ENCODE measurements at places on chromosomes 12 and 14. TPM values are rescaled to one million over a fixed set of nuclear protein-coding genes. Genes with fewer than 3 reads are reported as not detected.
A peak's percentile ranks its signal among the peaks of the same experiment; 100 is the strongest.

The E2F7 gene
- 0.16 TPM for polyA plus RNA-seq

The PLEKHD1 gene
- 0.09 TPM for polyA plus RNA-seq

The SLC6A12 gene
- polyA plus RNA-seq, result not detected

The KRT78 gene
- not detected for polyA plus RNA-seq

The KIF26A gene
- not detected for polyA plus RNA-seq

The NANOG gene
- not detected for polyA plus RNA-seq

The CCDC92 gene
- 24.6 TPM for polyA plus RNA-seq

The GPR84 gene
- not detected for polyA plus RNA-seq

The KRT80 gene
- polyA plus RNA-seq, result not detected

The SIX1 gene
- not detected for polyA plus RNA-seq

DNA sequence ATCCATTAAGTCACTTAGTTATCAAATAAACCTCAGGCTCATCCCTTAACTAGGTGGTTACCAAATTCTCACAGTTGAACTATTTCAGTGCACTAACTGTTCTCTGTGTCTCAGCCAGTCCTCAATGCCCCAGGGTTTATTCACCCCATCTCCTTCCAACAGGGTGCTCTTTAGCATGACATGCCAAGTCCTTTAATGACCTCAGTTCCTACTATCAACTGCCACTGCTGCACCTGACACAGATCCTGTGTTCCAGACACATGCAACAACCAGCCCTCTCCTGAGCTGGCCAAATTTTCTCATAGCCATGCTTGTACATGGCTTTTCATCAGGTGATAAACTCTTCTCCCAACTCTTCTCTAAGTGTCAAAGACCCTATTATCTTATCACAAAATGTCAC, 80.0 kb downstream of the ATXN2 start:
- H3K27ac ChIP-seq, result no peak overlapping the region
- H3K27me3 ChIP-seq, result no peaks in the 10 kb centered on the region
- H3K4me1 ChIP-seq, result no peaks in the 10 kb centered on the region
- peaks cover 8% of the 10 kb centered on the region for H3K36me3 ChIP-seq
- DNase-seq, result no peak
- H3K4me3 ChIP-seq, result no peak overlapping the region

DNA sequence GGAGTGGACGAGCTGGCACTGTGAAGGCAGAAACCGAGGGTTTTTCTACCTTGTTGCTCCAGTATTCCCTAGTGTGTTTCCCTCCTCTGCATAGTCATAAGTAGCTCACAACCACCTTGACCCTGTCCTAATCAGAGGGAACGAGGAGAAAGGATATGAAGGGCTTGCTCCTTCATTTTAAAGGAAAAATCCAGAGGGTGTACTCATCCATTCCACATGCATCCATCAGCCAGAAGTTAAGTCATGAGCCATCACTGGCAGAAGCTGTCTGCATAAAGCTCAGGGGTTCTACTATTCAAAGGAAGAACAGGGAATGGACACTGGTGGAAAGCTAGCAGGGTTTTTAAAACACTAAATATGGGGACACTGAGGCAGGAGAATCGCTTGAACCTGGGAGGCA, 84.3 kb upstream of the FOXN3 start:
- H3K4me1 ChIP-seq, result peaks cover 48% of the 10 kb centered on the region
- H3K36me3 ChIP-seq, result peaks cover 3% of the 10 kb centered on the region
- no peak overlapping the region for H3K27ac ChIP-seq
- no peak overlapping the region for H3K4me3 ChIP-seq
- no peak for DNase-seq

- peak overlapping the region; percentile 78 for H3K27ac ChIP-seq
- no peaks in the 10 kb centered on the region for H3K4me1 ChIP-seq
- peaks cover 40% of the 10 kb centered on the region for H3K27me3 ChIP-seq
These were observed 36.5 kb upstream of the DYNC1H1 start for GRCh38 chr14:101927859-101928258.

DNA sequence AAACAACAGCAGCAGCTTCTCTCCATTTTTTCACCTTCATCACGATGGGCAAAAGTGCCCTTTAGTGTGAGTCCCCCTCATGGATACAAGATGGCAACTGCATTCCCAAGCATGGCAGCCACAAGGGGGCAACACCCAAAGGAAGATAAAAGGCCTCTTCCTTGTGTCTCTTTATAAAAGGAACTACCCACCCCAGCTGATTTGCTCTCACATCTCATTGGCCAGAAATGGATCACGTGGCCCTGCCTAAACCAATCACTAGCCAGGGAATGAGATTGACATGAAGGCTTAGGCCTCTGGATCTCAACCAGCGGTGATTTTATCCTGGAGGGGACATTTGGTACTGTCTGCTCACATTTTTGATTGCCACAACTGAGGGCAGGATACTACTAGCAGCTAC, 21.9 kb upstream of the IFT81 start:
- peaks cover 2% of the 10 kb centered on the region for H3K27me3 ChIP-seq
- DNase-seq, result no peak
- peaks cover 5% of the 10 kb centered on the region for H3K4me1 ChIP-seq
- H3K36me3 ChIP-seq, result no peaks in the 10 kb centered on the region

DNA sequence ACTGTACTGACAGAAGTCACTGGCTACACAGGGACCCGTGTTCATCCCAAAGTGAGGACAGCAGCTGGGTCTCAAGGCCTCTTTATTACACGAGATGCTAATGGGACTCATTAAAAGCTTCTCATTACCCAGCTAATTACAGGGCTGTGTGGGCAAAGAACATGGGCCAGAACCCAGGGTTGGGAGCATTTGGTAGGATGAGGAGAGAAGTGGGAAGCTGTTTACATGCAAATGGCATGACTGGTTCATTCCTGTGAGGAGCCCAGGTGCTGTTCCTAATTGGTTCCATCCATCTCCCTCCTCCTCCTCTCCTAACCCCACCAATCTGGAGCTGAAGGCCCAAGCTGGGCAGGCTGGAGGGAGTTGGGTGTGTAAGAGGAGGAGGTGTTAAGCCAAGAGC, 8.9 kb upstream of the TAC3 start:
- no peaks in the 10 kb centered on the region for H3K36me3 ChIP-seq
- H3K27me3 ChIP-seq, result peaks cover 1% of the 10 kb centered on the region
- H3K4me3 ChIP-seq, result no peak overlapping the region
- peaks cover 7% of the 10 kb centered on the region for H3K4me1 ChIP-seq
- DNase-seq, result no peak

GRCh38 chr12:113196990-113197389, 11.5 kb downstream of the RITA1 start:
- H3K27ac ChIP-seq, result no peak overlapping the region
- H3K4me1 ChIP-seq, result peaks cover 4% of the 10 kb centered on the region
- no peak overlapping the region for H3K4me3 ChIP-seq
- peaks cover 1% of the 10 kb centered on the region for H3K27me3 ChIP-seq
- peak; percentile 67 for DNase-seq

DNA sequence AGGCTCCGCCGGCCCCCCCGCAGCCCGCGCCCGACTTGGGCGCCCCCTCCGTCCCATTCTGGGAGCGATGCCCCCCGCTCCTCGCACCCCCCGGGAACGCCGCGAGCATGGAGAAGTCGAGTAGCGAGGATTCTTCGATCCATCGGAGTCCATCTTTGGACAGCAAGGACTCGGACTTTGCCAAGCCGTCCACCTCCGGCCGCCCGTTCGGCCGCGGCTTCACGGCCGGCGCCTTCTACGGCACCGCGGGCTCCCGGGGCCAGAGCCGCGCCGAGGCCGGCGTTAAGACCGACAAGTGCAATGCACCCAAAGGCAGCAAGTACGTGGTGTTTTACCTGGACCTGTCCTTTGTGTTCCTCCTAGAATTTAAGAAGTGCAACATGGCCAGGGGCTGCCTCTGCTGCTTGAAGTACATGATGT, 123.6 kb downstream of the TSPAN9 start:
- H3K36me3 ChIP-seq, result no peaks in the 10 kb centered on the region
- no peak for DNase-seq
- no peak overlapping the region for H3K4me3 ChIP-seq
- peaks cover 2% of the 10 kb centered on the region for H3K4me1 ChIP-seq
- peaks cover 14% of the 10 kb centered on the region for H3K27me3 ChIP-seq

DNA sequence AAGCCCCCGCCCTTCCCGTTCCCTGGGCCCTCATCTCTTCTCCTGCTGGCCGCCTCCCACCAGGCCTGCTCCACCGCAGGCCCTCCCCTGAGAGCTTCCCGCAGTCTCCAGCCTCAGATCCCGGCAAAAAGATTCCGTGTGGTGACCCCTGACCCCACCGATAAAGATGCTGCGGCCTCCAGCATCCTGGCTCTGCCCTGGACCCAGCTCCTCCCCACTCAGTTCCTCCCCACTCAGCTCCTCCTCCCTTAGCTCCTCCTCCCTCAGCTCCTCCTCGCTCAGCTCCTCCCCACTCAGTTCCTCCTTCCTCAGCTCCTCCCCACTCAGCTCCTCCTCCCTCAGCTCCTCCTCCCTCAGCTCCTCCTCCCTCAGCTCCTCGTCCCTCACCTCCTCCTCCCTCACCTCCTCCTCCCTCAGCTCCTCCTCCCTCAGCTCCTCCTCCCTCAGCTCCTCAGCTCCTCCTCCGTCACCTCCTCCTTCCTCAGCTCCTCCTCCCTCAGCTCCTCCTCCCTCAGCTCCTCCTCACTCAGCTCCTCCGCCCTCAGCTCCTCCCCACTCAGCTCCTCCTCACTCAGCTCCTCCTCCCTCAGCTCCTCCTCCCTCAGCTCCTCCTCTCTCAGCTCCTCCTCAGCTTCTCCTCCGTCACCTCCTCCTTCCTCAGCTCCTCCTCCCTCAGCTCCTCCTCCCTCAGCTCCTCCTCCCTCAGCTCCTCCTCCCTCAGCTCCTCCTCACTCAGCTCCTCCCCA, 17.0 kb downstream of the NOC4L start:
- H3K4me1 ChIP-seq, result peaks cover 1% of the 10 kb centered on the region
- peaks cover 4% of the 10 kb centered on the region for H3K27me3 ChIP-seq
- no peak overlapping the region for H3K4me3 ChIP-seq
- DNase-seq, result no peak
- H3K27ac ChIP-seq, result no peak overlapping the region

- H3K4me1 ChIP-seq, result peaks cover 31% of the 10 kb centered on the region
- DNase-seq, result no peak
- H3K36me3 ChIP-seq, result peaks cover 42% of the 10 kb centered on the region
- H3K4me3 ChIP-seq, result no peak overlapping the region
- H3K27me3 ChIP-seq, result peaks cover 1% of the 10 kb centered on the region
These were observed 22.0 kb downstream of the PRPF40B start for GRCh38 chr12:49645146-49646039.

GRCh38 chr12:9034095-9034494, 44.7 kb downstream of the KLRG1 start:
- peaks cover 5% of the 10 kb centered on the region for H3K36me3 ChIP-seq
- DNase-seq, result no peak
- no peak overlapping the region for H3K27ac ChIP-seq
- peaks cover 73% of the 10 kb centered on the region for H3K4me1 ChIP-seq
- no peak overlapping the region for H3K4me3 ChIP-seq

DNA sequence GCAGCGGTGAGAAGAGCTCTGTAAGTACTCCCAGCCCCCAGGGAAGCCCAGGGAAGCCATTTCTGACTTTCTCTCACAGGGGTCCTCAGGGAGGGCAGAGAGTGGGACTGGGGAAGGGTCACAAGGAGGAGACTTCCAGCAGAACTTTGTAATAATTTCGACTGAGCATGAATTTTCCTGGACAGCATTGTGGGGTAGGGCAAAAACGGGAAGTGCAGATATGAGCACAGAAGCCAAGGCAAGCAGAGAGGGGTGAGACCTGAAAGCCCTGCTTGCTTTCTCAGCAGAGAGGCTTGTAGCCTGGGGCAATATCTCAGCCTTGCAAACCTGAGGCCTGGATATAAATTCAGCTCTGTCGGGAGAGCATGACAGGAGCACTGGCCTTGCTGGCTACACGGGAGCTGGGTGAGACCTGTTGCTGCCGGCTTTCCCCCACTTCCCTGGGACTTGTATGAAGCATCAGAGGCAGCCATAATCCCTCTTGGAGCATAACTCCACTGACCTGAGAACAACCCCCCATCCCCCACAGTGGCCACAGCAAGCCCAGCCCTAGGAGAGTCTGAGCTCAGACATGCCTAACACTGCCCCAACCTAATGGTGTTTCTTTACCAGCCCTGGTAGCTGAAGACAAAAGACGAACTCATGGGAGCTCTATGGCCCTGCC, 9.8 kb upstream of the IQSEC3 start:
- DNase-seq, result no peak
- peaks cover 16% of the 10 kb centered on the region for H3K27me3 ChIP-seq
- no peak overlapping the region for H3K27ac ChIP-seq
- H3K4me1 ChIP-seq, result no peaks in the 10 kb centered on the region

- H3K4me3 ChIP-seq, result no peak overlapping the region
- DNase-seq, result no peak
These were observed 13.0 kb upstream of the BAZ1A start for GRCh38 chr14:34888186-34888585.

DNA sequence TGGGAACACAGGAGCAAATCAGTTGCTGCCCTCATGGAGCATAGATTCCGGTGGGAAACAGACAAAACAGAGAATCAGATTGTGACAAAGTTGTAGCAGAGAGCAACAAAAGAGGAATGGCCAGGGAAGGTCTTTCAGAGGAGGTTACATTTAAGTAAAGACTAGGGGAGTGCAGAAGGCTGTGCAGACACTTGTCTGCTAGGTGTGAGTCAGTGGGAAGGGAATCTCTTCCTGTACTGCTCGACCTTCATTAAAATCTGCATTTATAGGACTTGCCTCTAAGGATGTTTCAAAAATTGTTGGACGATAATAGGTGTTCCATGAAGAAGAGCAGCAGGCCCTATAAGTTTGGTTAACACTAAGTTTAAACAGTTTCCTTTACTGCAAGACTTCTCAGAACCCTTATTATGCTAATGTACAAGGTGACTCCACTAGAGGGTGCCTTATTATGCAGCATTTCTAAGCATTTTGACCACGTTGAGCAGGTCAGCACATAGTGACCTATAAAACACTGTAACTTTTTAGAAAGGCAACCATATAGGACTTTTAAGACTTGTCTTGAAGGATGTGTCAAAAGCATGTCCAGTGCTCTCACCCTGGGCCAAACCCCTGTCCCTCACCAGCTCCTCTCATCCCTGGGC, 91.8 kb upstream of the RIC8B start:
- no peaks in the 10 kb centered on the region for H3K27me3 ChIP-seq
- H3K4me1 ChIP-seq, result no peaks in the 10 kb centered on the region
- no peak overlapping the region for H3K4me3 ChIP-seq
- no peak for DNase-seq
- no peaks in the 10 kb centered on the region for H3K36me3 ChIP-seq

- H3K4me3 ChIP-seq, result no peak overlapping the region
- H3K36me3 ChIP-seq, result no peaks in the 10 kb centered on the region
- no peak overlapping the region for H3K27ac ChIP-seq
These were observed 640.8 kb downstream of the C12orf50 start for GRCh38 chr12:87388376-87388775.

DNA sequence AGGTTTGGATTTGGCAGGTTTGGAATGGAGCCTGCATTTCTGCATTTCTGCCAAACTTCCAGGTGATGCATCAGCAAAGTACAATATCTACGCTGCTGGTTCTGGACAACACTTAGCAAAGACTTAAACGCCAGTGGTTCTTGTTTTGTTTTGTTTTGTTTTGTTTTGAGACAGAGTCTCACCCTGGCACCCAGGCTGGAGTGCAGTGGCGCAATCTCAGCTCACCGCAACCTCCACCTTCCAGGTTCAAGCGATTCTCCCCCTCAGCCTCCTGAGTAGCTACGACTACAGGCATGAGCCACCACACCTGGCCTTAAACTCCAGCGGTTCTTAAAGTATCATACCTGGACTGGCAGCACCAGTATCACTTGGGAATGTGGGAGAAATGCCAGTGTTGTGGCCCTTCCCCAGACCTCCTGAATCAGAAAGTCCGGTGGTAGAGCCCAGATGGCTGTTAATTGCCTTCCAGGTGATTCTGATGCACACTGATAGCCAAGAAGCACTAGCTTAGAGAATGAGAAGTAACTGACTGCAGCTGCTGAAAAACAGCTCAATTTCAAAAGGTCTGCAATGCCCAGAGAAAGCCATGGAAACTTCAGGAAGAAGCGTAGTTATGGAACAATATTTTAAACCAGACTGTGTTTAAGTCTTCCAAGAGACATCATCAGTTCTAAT, 114.8 kb upstream of the FOXN3 start:
- no peak for DNase-seq
- H3K4me1 ChIP-seq, result peaks cover 54% of the 10 kb centered on the region
- H3K36me3 ChIP-seq, result peaks cover 6% of the 10 kb centered on the region
- no peak overlapping the region for H3K27ac ChIP-seq
- H3K27me3 ChIP-seq, result no peaks in the 10 kb centered on the region

Measured in immature natural killer cell (primary cell).